Activated CD8-positive, alpha-beta memory T cell treated with anti-CD3 and anti-CD28 coated beads, Interleukin-2, amount 10 ng/mL, durations not matched to agents 7 days and 5 days (primary cell): ENCODE measurements at places on chromosomes 5 and 9. TPM values are rescaled to one million over a fixed set of nuclear protein-coding genes. Genes with fewer than 3 reads are reported as not detected.

- H3K4me3 ChIP-seq, result no peak overlapping the region
- H3K36me3 ChIP-seq, result no peaks in the 10 kb centered on the region
- H3K27ac ChIP-seq, result no peak overlapping the region
These were observed 1283.0 kb upstream of the NUDT12 start for GRCh38 chr5:104845541-104845940.

DNA sequence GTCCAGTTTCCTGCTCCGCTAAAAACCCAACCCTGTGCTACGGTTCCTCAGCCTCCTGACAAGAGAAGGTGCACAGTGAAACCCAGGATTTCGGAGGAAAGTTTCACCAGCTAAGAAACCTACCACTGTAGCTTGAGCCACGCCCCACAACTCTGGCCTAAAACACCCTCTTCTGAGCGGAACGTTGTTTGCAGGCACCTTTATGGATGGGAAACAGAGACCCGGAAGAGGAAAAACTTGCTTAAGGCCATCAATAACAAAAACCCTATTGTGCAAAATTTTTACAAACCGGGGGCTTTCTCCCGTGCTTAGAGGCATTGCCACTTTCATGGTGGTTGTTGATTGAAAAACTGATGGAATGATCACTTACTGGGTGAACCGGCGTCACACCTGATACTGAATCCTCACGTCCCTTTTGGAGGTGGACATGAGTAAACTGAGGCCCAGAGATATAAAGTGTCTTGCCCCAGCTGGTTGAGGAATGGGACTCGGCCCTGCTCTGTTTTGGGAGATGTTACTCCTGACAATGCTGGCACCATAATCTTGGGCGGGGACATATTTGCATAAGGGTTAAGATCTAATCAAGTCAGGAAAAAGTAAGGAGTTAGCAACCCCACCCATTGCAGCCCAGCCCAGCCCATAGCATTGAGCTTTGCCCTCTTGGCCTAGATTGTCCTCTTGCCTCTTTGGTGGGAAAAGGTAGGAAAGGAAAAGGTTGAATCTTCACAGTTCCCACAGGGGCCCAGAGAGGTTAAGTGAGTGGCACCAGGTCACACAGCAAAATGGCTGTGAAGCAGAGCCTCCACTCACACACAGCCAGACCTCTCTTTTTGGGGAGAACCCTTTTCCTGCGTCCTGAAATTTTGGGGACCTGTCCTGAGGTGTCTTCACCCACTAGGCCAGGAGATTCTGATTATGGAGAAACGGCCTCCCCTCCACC, 23.2 kb upstream of the PTGS1 start:
- peaks cover 26% of the 10 kb centered on the region for H3K4me1 ChIP-seq
- H3K27ac ChIP-seq, result peak overlapping the region; percentile 47
- DNase-seq, result peak; percentile 48
- H3K27me3 ChIP-seq, result peaks cover 28% of the 10 kb centered on the region
- H3K4me3 ChIP-seq, result peak overlapping the region; percentile 61

RAPGEF6 gene
- total RNA-seq, result 31.3 TPM

GRCh38 chr5:41796061-41796460, 74.2 kb downstream of the OXCT1 start:
- peaks cover 18% of the 10 kb centered on the region for H3K4me1 ChIP-seq
- H3K4me3 ChIP-seq, result no peak overlapping the region
- peaks cover 52% of the 10 kb centered on the region for H3K36me3 ChIP-seq
- no peaks in the 10 kb centered on the region for H3K27me3 ChIP-seq
- H3K27ac ChIP-seq, result no peak overlapping the region

PCA3 gene
- not detected for total RNA-seq

GRCh38 chr5:574906-575305, 37.2 kb upstream of the CEP72 start:
- H3K36me3 ChIP-seq, result no peaks in the 10 kb centered on the region
- H3K27ac ChIP-seq, result no peak overlapping the region
- H3K4me3 ChIP-seq, result no peak overlapping the region
- DNase-seq, result peak; percentile 31
- peaks cover 25% of the 10 kb centered on the region for H3K27me3 ChIP-seq
- H3K4me1 ChIP-seq, result no peaks in the 10 kb centered on the region

TNFSF15 gene
- 0.06 TPM for total RNA-seq

DNA sequence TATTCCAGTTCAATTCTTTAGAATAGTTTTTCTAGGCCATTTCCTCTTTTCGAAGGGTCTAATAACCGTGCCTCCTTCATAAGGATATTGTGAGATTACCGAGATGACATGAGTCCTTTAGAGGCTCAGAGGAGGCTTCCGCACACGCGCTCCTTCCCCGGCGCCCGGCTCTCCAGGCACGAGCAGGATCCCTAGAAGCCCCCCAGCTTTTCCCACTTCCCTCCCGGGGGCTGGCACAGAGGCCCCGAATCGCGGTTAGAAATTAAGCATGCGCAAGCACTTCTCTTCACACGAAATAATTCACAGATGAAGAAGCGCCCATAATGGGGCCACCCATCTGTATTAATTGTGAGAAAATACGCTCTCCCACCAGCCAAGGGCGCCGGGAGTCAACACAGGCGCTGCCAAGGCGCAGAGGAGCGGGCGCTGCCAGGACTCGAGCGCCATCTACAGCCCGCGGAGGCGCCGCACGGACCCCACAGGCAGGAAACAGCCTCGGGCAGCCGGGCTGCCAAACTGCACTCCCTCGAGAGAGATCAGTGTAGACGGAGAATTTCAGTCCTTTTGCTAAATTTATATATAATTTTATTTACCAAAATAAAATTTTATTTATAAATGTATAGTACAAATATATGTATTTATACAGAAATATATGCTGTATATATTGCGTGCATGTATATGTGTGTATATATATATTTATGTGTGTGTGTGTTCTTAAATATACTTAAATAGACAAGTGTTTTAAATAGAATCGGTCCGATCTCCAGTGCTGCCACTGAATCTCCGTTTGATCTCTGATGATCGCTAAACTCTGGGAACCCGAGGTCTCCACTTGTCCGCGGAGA, 258.1 kb upstream of the NFIL3 start:
- H3K27me3 ChIP-seq, result peaks cover 22% of the 10 kb centered on the region
- H3K4me3 ChIP-seq, result no peak overlapping the region
- peaks cover 6% of the 10 kb centered on the region for H3K4me1 ChIP-seq
- no peaks in the 10 kb centered on the region for H3K36me3 ChIP-seq
- peak; percentile 84 for DNase-seq

DNA sequence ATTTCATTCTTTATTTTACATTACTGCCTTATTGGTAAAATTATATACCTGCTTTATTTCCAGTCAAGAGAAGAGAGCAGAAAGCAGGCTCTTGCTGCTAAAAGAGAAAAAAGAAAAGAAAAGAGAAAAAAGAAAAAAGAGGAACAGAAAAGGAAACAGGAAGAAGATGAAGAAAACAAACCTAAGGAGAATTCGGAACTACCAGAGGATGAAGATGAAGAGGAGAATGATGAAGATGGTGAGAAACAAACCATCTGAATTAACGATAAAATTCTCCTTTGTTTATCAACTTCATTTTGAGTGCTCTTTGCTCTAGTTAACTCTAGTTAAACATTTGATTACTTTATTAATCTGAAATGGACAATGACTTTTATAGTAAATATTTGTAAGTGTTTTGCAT, 23.5 kb upstream of the EIF4EBP3 start:
- H3K27ac ChIP-seq, result no peak overlapping the region
- H3K36me3 ChIP-seq, result peaks cover 32% of the 10 kb centered on the region
- H3K27me3 ChIP-seq, result no peaks in the 10 kb centered on the region
- H3K4me3 ChIP-seq, result no peak overlapping the region
- DNase-seq, result no peak

- H3K27ac ChIP-seq, result no peak overlapping the region
- no peaks in the 10 kb centered on the region for H3K4me1 ChIP-seq
- H3K36me3 ChIP-seq, result no peaks in the 10 kb centered on the region
- no peak overlapping the region for H3K4me3 ChIP-seq
- H3K27me3 ChIP-seq, result peaks cover 29% of the 10 kb centered on the region
- DNase-seq, result no peak
These were observed 6.8 kb upstream of the APBA1 start for GRCh38 chr9:69678843-69679538.
